ENCODE measurements at places on chromosomes 5 and 9.

DNA sequence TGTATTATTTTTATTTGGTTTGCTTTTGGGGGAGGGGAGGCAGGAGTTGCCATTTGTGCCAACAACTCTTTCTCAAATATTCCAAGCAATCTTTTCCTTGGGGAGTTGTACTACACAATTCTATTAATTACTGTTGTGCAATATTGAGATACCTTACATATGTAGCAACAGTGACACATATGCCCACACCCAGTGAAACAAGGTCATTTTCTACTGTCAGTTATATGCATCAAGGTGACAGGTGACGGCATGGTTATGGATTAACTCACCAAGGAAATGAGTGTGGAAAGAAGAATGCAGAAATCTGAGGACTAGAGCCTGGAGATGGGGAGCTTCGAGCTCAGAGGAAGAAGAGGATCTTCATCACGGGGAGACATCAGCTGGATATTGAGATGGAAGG is 17.9 kb upstream of the MSMP start:
- no peak for DNase-seq

GRCh38 chr9:77771171-77771570 is 123.0 kb upstream of the GNA14 start:
- DNase-seq = no peak

DNA sequence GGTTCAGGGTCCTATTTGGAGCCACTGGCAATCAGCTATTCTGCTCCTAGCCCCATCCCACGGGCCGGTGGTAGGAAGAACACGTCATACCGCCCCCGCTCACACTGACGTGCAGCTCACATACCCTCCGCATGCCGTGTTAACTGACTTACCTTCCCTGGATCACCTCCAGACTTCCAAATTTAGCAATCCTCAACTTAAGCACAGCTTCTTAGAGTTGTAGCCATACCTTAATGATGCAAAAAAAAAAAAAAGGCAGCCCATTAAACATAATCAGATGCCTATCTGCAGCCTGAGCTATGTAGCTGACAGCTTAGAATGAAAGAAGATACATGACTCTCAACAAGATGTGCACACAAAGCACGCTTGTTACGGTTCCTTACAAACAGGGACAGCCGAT is 93.0 kb downstream of the IRX2 start:
- DNase-seq = no peak

GRCh38 chr5:41754857-41755256 is 115.4 kb downstream of the OXCT1 start:
- no peak for DNase-seq

GRCh38 chr5:166068547-166069335 is 2222.7 kb upstream of the WWC1 start:
- no peak for DNase-seq

DNA sequence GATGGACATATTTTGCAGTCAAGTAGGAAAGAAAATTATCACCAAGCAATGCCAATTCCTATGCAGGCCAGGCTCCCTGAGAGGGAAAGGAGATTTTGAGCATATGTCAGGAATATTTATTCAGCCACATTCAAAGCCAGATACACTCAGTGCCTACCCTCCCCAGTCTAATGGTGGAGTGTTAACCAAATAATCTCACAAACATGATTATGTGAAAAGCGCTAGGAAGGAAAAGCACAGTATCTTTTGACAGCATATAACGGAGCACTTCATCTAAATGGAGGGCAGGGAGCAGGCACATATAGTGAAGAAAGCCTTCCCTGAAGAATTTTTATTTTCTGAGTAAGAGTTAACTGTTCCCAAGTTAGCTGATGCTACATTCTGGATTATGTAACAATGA is 80.3 kb upstream of the SLC30A5 start:
- no peak for DNase-seq

GRCh38 chr9:91421128-91421765 is 2.4 kb downstream of the NFIL3 start:
- no peak for DNase-seq

DNA sequence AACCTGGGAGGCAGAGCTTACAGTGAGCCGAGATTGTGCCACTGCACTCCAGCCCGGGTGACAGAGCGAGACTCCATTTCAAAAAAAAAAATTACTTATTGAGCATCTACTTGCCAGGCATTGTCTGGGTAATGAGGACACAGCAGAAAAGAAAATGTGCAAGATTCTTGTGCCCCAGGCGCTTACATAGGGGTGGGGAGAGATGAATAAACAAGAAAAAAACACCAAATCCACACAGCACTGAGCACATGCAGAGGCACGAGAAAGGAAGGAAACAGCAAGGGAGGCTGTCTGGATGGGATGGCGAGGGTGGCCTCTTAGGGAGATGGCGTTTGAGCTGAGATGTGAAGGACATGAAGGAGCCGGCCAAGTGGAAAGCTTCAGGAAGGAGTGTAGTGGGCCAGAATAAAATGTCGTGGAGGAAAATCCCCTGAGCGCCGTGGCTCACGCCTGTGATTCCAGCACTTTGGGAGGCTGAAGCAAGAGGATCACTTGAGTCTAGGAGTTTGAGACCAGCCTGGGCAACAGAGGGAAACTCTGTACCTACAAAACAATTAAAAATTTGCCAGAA is 13.9 kb downstream of the DYNC2I2 start:
- DNase-seq = no peak

- DNase-seq = no peak
These were observed 182.5 kb downstream of the NTRK2 start for GRCh38 chr9:84851935-84852585.

DNA sequence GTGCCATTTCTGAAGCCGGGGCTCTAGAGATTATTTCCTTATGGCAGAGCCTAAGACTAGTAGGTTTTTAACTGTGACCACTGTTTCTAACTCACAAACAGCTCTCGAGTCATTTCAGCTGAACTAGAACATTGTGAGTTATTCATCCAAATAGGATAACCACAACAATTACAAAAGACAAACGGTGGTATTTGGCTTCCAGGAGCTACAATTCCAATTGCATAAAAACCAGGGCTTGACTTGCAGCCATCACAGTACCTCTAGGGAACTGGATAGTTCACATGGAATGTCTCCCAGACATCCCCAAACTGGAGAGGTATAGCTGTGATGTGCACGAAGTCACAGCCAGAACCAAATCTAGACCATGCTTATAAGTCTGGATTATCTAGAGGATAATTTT is 224.8 kb downstream of the FAM114A2 start:
- no peak for DNase-seq

DNA sequence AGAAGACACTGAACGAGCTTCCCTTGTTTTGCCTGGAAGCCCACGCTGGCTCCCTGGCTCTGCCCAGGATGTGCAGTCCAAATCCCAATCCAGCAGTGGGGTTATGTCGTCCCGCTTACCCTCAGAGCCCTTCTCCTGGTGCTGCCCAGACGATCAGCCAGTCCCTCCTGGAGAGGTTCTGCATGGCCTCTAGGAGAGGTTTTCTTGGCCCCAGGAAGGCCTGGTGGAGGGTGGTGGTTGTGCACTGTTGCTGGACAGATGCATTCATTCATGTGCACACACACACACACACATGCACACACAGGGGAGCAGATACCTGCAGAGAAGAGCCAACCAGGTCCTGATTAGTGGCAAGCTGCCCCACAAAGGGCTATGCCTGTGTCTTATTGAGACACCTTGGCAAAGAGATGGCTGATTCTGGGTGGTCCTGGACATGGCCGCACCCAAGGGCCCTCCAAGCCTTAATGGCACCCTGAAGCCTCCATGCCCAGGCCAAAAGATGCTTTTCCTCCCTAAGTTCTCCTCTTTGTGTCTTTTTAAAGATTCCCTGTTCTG is 10.5 kb upstream of the OLFM1 start:
- no peak for DNase-seq

GRCh38 chr9:1001838-1002237 is 25.4 kb downstream of the DMRT3 start:
- DNase-seq = no peak

- no peak for DNase-seq
These were observed 74.7 kb downstream of the LNPEP start for GRCh38 chr5:97010606-97011005.

- no peak for DNase-seq
These were observed 31.2 kb upstream of the RNU6ATAC start for GRCh38 chr9:134195558-134195957.

GRCh38 chr5:169861934-169862333 is 118.4 kb downstream of the INSYN2B start:
- DNase-seq = no peak

DNA sequence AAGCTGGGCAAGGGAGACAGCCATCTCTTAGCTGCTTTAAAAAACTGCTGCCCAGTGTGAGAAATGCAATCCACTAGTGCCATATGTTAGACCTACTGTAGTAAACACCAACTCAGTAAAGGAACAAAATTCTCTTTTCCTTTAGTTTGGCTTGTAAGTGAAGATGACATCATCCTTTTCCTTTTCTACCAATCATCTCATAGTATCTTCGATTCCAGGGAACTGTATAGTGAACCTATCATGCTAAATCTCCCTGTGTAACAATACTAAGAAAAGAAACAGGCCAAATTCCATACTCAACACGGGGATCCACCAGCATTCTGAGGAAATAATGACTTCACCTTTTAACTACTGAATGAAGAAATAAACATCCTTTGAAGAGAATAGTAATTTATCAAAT is 100.1 kb downstream of the RAPGEF6 start:
- DNase-seq = no peak

DNA sequence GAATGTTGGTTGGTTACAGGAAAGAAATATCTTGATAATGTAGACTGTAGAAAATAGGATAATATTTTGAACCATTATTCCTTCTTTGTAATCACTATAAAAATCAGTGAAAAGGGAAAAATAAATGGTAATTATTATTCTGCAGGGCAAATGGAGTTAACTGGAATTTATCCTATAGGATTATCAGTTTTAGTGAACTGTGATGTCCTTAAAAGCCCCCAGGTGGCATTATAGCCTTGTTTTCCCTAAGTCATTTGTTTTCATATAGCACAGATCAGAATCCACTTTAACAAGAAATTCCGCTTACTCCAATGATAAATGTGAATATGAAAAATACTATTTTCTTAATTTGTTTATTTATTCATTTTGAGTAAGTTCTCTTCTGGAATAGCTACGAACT is 26.2 kb upstream of the WDR41 start:
- DNase-seq = no peak

DNA sequence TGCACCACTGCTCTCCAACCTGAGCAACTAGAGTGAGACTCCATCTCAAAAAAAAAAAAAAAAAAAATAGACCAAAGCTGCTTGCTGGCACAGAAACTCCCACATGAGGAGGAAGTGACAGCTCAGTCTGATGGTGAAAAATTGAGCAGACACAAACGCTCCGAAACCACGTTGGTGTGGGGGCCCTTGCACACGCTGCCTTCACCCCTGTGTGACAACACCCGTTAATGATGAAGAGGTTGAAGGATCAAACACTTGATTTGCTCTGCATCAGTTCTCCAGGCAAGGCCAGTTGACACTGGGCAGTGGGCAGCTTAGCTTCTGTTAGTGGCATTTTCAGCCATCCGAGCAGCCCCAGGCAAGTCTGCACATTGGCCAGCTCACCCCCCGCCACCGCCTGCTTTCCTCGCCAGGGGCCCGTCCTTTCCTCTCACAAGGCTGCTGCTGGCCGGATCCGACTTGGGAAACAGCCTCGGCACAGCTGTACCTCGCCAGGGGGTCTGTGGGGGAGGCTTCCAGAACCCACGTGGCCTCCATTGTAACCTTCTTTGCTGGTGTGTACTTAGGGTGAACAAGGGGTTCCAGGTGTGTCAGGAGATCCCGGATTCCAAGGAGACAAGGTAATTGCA is 79.8 kb downstream of the COL27A1 start:
- no peak for DNase-seq

- peak; percentile 60 for DNase-seq
These were observed 2.1 kb downstream of the ANP32B start for GRCh38 chr9:97985058-97985861.

DNA sequence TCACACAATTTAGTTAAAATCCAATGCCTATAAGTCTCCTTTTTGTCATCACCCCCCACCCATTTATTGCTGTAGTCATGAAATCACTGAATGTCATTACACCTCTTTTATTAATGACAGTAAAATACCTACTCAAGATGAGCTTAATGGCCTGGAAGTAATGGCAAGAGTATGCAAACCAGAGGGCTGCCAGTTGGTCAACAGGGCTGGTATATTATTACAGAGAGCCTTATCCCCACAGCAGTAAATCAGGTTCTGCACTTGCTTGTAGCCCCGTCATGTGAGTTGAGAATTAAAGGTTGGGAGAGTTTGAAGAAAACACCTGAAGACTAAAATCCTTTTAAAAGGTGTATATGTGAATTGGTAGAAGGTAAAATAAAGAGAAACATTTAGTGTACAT is 372.4 kb downstream of the MAT2B start:
- DNase-seq = no peak

DNA sequence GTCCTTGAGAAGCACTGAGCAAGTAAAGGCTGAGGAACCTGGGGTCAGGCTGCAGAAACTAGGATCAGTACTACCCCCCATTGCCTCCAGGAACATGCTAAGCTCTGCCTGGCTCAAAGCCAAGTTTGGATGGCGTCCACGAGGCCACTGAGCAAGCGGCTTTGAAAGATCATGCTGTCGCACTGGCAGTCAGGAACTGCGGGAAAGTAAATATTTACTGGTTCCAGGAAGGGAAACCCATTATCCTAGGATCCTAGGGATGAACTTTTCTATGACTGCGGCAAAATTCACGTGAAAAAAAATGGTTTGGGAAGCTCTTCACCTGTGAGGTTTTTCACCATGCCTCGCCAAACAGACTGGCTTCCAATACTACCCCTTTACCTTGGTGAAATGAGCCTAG is 75.3 kb upstream of the PJA2 start:
- DNase-seq = no peak

GRCh38 chr5:37478121-37478894 is 99.2 kb downstream of the WDR70 start:
- DNase-seq = no peak

- DNase-seq = no peak
These were observed 548 bp downstream of the CDC14B start for GRCh38 chr9:96619124-96619465.

DNA sequence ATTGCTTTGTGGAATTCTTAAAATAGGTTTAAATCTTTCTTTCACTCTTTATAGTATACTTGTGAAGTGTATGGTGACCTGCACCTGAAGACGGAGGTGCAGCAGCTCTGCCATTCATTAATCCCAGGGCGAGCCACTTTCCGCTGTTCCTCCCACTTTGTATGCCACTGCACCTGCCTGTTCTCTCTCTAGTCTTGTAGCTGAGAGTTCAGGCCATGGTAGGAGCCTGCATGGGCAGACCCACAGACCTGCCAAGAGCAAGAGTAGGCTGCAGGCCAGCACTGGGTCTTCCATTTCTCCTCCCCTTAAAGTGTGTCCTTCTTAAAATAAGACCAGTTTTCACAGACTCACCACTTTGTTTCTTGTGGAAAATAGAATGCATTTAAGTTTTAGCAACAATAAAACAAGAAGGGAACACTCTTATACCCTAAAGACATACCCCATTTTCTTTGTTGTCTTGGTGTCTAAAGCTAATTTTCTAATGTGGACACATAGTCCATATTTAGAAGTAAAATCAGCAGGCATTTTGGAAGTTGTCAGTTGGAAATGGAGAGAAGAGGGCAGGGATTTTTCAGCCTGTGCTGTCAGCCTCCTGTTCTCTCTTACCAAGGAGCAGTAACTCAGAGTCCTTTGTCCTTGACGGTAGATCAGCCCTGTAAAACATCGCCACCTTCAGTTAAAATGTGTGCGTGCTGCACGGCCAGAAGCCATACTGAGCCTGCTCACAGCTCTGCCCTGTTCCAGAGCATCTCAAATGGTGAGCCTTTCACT is 103.2 kb downstream of the SNCAIP start:
- DNase-seq = no peak

GRCh38 chr5:78588507-78588906 is 60.1 kb downstream of the LHFPL2 start:
- DNase-seq = no peak

GRCh38 chr9:126154182-126154827 is 172.3 kb upstream of the MVB12B start:
- DNase-seq = no peak
